ENCODE measurements at places on chromosomes 2 and 18.

GRCh38 chr2:215635071-215635787 is 199.4 kb upstream of the FN1 start:
- no peak for DNase-seq

DNA sequence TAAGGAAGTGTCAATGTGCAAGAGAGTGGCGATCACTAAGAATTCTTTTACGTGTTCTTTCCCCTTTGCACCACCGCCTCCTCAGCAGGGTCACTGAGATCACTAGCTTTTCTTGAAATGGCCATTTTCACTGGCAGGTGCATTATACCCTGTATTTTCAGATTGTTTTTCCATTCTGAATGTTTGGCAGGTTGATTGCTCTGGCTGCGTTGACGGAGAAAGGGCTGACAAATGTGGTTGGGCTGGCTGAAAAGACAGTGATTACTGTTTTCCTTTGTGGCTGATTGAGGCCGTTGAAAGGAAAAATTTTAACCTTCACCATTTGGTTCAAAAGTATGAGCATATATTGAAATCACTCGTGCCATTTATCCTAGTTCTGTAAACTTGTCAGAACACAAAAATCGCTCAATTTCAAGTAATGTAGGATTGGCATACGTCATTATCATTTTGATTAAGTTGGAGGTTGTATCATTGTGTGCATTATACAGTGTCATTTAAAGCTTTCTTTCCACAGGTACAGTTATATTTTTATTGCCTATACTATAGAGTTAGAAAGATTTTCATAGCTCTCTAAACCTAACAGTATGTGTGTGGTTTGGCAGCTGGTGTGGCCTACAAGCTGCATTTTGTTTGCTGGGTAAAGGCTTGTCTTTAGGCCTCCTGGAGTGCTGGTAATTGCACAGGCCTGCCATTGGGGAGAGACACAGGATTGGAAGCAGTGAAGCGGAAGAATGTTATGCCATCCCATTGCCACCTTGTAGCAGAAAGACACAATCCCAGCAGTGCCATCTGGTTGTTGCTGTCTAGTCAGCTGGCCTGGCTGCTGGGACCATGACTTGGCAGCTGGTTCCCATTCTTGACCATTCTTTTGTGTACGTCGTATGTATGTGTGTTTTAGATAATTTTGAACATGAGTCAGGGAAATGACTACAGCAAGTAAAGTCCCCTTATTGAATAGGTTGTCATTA is 36.7 kb downstream of the DYNC1I2 start:
- DNase-seq = peak; percentile 11

- peak; percentile 23 for DNase-seq
Observed at GRCh38 chr2:65491381-65491905, 59.0 kb upstream of the SPRED2 start.

GRCh38 chr18:59715966-59716369 is 18.7 kb upstream of the CCBE1 start:
- DNase-seq = peak; percentile 98

- DNase-seq = no peak
Observed at GRCh38 chr2:216163518-216163917, 54.4 kb downstream of the XRCC5 start.

- no peak for DNase-seq
Observed at GRCh38 chr2:54342603-54343002, 86.6 kb upstream of the TSPYL6 start.

- DNase-seq = peak; percentile 7
Observed at GRCh38 chr2:197538412-197538811, 22.5 kb downstream of the MOB4 start.

DNA sequence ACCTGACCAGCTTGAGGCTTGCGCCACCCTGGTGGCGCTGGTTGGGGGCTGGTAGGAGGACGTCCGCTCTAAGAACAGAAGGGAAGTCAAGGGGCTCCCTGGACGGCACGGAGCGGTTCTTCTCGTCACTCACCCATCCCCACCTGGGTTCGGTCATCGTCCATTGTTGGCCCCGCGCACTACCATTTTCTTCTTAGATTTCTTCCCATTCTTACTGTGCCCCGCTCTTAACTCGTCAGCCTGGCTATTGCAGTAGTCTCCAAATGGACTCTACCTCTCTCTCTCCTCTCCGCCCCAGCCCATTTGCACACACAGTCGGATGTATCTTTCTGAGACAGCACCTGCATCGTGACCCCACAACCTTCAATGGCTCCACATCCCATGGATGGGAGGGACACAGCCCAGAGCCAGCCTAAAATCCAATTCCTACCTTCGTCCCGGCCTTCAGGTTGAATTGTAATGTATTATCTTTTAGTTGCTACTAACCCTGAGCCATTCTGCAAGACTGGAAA is 814 bp upstream of the RAB1A start:
- DNase-seq = no peak

- DNase-seq = peak; percentile 30
Observed at GRCh38 chr2:219836647-219837177, 209.3 kb downstream of the SLC4A3 start.

GRCh38 chr2:219451661-219452360 is 17.2 kb downstream of the SPEG start:
- peak; percentile 46 for DNase-seq

GRCh38 chr2:152456262-152456661 is 121.3 kb downstream of the FMNL2 start:
- peak; percentile 78 for DNase-seq

DNA sequence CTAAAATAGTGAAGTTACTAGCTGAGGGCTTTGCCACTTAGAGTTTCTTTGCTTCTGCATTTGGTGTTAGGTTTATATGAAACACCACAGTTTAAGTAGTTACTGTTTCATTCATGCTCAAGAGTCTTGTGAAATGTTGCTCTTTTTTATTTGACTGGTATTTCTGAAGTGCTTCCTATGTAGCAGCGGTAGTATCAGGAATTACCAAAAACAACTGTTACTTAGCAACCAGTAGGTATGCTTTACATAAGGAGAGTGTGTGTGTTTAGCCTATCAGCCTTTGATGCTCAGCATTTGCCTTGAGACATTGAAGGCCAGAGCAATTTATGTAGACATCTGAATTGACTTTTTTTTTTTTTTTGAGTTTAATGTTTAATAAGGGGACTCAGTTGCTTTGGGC is 3.6 kb downstream of the DIS3L2 start:
- no peak for DNase-seq

DNA sequence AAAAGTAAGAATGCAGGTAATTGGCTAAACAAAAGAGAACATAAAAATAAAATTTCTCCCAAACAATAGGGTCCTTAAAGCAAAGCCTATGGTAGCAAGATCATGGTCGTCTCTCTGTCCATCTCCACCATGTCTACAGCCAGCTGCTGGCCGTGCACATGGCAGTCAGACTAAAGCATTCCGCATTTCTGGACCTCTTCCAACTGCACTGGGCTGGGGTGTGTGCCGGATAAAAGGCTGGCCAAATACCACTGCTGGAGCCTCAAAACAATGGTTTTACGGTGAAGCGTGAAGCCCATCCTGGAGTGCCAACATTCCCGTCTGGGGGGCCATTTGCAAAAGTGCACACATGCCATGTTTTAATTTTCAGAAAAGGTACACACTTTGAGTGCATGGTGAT is 74.8 kb upstream of the PIEZO2 start:
- no peak for DNase-seq
